GM23248 (cell line): ENCODE measurements at places on chromosomes 1 and 21. TPM values are rescaled to one million over a fixed set of nuclear protein-coding genes. Genes with fewer than 3 reads are reported as not detected.

The KIF21B gene
- total RNA-seq: under 0.01 TPM in 1 of 2 replicates, not detected in the other

The LCE1C gene
- total RNA-seq: not detected in 2 replicates

The CDK18 gene
- not detected in 2 replicates for total RNA-seq

The FCAMR gene
- not detected in 2 replicates for total RNA-seq

The ARHGEF19 gene
- 8.6 and 12.1 TPM in 2 replicates for total RNA-seq

The IGSF8 gene
- total RNA-seq: 43.3 and 52.2 TPM in 2 replicates

The CD84 gene
- total RNA-seq: not detected in 2 replicates
